ENCODE measurements at places on chromosomes 16 and 17.

DNA sequence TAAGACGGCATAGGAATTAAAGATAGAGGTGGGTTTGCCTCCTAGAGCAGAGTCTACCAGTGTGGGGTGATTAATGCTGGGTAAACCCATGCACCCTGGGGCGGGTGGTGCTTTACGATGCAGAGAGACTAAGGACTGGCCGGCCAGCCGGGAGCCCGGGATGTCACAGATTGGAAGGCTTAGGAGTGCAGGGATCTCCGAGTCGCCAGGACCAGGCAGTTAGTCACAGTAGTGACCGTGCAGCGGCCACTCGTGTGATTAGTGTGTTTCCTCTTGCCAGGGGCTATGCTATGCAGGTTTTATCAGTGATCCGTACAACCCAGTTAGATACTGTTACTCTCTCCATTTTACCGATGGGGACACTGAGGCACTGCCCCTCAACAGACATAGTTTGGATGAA is 10.4 kb downstream of the CMIP start:
- no peak for DNase-seq

- DNase-seq: no peak
These were observed 51.9 kb downstream of the CNTNAP4 start for GRCh38 chr16:76329106-76329505.

DNA sequence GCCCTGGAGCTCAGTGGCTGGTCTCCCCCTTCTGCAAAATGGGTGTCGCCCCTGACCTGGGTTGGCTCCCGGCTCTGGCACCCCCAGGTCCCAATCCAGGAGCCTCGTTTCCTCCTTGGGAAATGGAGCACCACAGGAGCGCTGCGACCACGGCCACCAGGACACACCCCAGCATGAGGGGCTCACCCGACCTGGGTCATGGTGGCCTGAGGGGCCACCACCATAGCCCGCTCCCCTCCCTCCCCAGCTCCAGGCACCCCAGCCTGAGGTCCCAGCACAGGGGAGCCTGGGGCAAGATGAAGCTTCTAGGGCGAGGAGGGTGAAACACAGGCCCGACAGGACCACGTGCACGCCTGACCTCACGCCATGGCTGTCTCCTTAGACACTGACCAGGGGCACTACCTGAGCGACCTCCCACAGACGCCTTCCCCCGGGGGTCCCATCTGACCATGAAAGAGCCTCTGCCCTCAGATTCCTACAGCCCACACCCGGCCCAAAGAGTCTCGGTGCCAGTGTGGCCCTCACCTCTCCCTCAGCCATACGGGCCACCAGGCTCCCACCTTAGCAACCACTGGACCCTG is 11.8 kb downstream of the BCAR1 start:
- no peak for DNase-seq

GRCh38 chr17:36182176-36183000 is 6.0 kb upstream of the TBC1D3B start:
- DNase-seq: no peak

GRCh38 chr17:21041741-21042457 is 912 bp downstream of the USP22 start:
- no peak for DNase-seq

DNA sequence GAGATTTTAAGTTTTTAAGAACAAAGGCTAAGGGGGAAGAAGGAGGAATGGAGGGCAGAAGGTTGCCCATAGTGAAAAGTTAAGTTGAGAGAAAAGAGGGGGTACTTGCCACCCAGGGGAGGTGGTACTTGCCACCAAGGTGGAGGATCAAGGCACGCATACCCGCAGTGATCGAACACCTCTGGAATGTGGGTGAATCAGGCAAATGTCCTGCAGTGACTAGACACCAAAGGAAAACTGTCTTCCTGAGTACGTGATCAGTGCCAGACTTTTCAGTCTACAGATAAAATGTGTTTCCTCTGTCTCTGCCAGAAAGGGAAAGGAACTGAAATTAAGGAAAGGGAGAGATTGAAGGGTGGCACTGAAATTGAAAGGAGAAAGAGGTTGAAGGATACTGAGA is 2285.3 kb downstream of the TP53TG3F start:
- no peak for DNase-seq

DNA sequence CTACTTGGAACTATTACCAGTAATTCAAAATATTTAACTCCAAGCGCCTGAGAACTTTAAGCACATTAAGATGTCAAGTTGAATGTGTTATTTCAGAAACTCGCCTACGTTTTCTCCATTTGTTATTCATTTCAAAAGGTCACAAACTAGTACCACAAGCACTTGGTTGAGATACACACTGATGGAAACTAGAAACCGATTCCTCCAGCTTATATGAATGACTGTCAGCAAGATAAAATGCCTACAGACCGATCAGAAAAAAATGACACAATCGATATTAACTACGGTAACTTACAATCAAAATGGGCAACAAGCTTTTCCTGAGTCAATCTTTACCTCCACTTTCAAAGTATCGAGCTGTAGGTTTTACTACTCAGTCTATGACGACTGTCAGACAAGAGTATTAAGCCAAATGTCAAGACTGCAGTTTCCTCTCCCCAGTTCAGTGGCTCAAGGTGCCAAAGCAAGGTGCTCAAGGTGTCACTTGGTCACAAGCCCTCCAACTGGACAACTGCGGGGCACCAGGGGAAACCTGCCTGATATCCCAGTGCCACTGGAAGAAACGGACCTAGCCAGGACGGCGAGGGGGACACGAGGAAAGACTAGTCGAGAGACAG is 678 bp downstream of the SRP68 start:
- DNase-seq: no peak

GRCh38 chr17:2380950-2381649 is 19.8 kb downstream of the MNT start:
- no peak for DNase-seq

- DNase-seq: no peak
These were observed 22.3 kb upstream of the PABPN1L start for GRCh38 chr16:88888461-88889387.

GRCh38 chr17:41814195-41814594 is 1.4 kb downstream of the FKBP10 start:
- no peak for DNase-seq

DNA sequence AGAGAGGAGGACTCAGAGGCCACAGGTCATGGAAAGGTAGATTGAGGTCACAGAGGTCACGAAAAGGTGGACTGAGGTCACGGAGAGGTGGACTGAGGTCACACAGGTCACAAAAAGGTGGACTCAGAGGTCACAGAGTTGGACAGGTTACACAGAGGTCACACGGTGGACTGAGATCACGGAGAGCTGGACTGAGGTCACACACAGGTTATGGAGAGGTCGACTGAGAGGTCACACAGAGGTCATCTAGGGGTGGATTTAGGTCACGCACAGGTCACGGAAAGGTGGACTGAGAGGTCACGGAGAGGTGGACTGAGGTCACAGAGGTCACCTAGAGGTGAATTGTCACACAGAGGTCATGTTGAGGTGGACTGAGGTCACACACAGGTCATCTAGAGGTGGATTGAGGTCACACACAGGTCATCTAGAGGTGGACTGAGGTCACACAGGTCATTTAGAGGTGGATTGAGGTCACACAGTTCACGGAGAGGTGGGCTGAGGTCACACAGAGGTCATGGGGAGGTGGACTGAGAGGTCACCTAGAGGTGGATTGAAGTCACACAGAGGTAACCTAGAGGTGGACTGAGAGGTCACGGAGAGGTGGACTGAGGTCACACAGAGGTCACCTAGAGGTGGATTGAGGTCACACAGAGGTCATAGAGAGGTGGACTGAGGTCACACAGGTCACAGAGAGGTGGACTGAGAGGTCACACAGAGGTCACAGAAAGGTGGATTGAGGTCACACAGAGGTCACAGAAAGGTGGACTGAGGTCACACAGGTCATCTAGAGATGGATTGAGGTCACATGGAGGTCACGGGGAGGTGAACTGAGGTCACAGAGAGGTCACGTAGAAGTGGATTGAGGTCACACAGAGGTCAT is 26.7 kb upstream of the JPT2 start:
- DNase-seq: no peak

DNA sequence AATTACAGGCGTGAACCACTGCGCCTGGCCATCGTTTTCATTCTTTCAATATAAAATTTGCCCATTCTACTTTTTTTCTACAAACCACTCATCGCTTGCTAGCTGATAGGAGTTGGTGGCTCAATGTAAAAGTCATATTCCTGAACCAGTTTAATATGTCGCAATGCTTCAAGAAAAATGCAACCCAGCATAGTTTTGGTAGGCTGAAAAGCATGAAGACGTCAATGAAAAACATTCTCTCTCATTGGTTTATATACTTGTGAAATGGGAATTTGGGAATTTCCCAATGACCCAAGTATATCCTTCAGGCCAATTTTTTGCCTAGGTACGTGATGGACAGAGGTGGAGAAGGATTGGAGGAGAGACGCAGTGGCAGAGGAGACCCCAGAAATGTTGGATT is 26.9 kb downstream of the USP43 start:
- DNase-seq: no peak

- DNase-seq: no peak
These were observed 59.2 kb downstream of the CYB5B start for GRCh38 chr16:69483611-69484010.

GRCh38 chr17:76405607-76405966 is 21.2 kb downstream of the SPHK1 start:
- DNase-seq: no peak

- no peak for DNase-seq
These were observed 178.5 kb downstream of the MAF start for GRCh38 chr16:79422064-79422463.

- no peak for DNase-seq
These were observed 17.8 kb upstream of the RPL38 start for GRCh38 chr17:74185571-74186185.

- no peak for DNase-seq
These were observed 17.1 kb downstream of the CUEDC1 start for GRCh38 chr17:57938061-57938502.

GRCh38 chr16:2295056-2295798 is 27.3 kb upstream of the RNPS1 start:
- DNase-seq: no peak

- no peak for DNase-seq
These were observed 24.8 kb downstream of the CCR7 start for GRCh38 chr17:40540448-40540847.

GRCh38 chr17:4742133-4742532 is 2.4 kb upstream of the CXCL16 start:
- DNase-seq: no peak

All from iPS DF 19.7 (cell line).